ENCODE measurements at places on chromosomes 1 and 21.

- peak; percentile 71 for DNase-seq
Measured at GRCh38 chr21:39867198-39867650, at the start of gene PCP4. TSS of gene PCP4 (plus strand) at chr21:39867438. CDS start at chr21:39867502, 64 bp downstream.

DNA sequence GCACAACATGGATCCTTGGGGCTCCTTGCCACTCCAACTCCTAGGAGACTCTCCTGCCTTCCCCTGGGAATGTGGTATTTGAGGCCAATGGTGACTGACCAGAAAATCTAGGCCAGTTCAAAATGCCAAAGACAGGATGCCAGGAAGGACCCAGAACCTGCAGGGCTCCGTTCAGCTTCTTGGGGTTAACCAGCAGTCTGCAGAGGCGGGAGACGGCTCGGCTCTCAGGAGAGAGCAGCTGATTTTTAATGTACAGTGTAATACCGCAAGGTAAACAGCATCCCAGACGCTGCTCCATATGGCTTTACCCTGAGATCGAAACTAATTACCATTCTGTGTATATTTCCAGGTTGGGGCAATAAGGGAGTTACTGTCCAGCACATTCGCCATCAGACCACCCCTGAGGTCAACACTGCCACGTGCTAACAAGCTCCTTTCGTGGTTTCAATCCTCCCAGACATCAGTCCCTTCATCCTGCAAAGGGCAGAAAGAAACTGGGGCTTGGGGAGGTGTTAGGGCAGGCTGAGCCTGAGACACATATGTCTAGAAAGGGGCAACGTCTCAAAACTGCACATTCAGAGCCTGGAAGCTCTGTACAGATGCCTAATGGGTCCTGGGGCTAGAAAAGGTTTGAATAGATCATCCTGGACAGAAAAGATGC lies 16.7 kb downstream of the ITPKB start:
- DNase-seq: no peak

GRCh38 chr1:210400043-210400840 lies 71.5 kb downstream of the HHAT start:
- peak; percentile 73 for DNase-seq

DNA sequence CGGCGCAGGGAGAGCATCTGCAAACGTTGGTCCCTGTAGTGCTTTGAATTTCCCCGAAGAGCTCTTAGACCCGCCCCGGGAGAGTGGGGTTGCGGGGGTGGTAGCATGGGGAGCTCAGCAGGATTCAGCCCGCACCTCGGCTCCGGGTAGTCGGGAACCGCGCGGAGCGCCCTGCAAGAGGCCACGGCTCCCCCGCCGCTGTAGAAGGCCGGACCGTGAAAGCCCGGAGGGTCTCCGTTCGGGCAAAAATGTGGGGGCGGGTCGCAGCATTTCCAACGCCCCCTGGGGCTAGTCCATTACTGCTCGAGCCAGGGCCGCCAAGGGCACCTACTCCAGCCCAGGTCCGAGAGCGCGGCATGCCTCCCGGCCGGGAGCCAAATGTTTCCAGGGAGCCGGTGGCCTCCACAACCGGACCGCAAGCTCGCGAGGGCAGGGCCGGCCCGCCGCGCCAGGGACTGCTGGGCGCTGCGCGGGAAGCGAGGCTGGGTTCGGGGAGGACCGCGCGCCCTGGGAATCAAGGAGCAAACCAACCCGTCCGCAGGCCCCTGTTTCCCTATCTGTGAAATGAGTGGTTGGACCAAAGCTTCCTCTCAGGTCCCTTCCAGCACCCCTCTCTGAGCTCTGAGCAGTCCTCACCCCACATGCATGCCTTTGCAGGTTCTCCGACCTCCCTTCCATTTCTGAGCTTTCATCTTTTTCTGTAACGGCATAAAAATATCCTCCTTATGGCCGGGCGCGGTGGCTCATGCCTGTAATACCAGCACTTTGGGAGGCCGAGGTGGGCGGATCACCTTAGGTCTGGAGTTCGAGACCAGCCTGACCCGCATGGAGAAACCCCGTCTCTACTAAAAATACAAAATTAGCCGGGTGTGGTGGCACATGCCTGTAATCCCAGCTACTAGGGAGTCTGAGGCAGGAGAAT lies 775 bp upstream of the TMEM63A start:
- peak; percentile 84 for DNase-seq

GRCh38 chr21:39197448-39198233 lies 14.4 kb upstream of the PSMG1 start:
- no peak for DNase-seq

DNA sequence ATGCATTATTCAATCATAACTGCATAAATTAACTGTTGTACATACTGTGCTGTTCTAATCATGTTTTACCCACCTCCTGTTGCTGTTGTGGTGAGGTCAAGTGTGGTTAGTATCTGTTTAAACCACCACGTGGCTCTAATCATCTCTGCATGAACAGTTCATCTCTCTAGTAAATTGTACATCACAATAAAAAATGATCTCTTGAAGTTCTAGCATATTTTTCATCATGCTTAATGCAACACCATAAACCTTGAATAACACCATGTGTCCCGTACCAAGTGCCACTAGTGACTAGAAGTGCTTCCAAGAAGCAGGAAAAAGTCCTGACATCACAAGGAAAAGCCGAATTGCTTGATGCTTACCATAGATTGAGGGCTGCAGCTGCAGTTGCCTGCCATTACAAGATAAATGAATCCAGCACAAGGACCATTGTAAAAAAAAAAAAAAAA lies 51.7 kb downstream of the SNRPE start:
- no peak for DNase-seq

DNA sequence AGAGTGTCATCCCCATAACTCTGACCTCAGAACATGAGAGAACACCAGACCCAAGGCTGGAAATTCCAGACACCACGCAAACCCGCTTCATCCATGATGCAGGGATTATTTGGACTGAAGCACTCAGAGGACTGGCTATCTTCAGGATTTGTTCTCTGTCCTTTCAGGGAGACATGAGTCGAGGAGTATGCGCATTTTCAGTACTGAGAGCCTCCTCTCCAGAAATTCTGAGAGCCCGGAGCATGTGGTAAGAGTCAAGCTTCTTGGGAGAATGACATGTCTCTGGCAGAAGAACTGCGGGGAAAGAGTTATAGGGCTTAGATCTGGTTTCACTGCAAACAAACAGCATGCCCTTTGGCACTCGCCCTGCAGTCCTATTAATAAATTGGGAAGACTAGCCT lies 6.9 kb downstream of the LAX1 start:
- DNase-seq: no peak

DNA sequence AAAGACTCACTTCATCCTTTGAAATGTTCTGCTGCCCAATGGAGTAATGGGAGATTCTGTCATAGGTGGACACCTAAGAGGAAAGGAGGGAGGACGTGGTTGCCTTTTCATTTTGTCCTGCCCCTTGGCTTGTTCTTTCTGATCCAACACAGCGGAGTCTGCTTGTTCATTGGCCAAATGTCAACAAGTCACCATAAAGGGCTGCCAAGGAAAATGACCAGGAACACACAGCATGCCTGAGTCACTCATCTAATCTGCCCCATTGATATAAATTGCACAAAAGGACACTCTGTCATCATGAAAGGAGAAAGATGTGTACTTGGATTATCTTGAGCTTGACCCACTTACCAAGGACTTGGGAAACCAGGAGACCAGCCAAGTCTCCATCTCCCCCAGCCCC lies 422.9 kb downstream of the SETD4 start:
- DNase-seq: no peak
